ENCODE measurements at places on chromosomes 1 and 21. TPM values are rescaled to one million over a fixed set of nuclear protein-coding genes. Genes with fewer than 3 reads are reported as not detected.

SMPDL3B gene
- 2.7 TPM for total RNA-seq

SLC35F3 gene
- 0.72 TPM for total RNA-seq

CA6 gene
- 1.0 TPM for total RNA-seq

PRKAA2 gene
- 81.1 TPM for total RNA-seq

GBP5 gene
- total RNA-seq, result 0.72 TPM

IFFO2 gene
- total RNA-seq, result 8.6 TPM

SELENON gene
- total RNA-seq, result 29.5 TPM

GJA9 gene
- not detected for total RNA-seq

CFAP141 gene
- total RNA-seq, result not detected

MPL gene
- total RNA-seq, result not detected

COL24A1 gene
- total RNA-seq, result 4.9 TPM

AKT3 gene
- 48.3 TPM for total RNA-seq

SOAT1 gene
- total RNA-seq, result 9.3 TPM

SPRR3 gene
- total RNA-seq, result 58.0 TPM

GNAT2 gene
- total RNA-seq, result 0.21 TPM

PHGDH gene
- total RNA-seq, result 58.2 TPM

GORAB gene
- total RNA-seq, result 20.2 TPM

GALE gene
- total RNA-seq, result 30.6 TPM

PLEKHN1 gene
- total RNA-seq, result 6.3 TPM

FAM131C gene
- 0.72 TPM for total RNA-seq

MTMR11 gene
- 21.0 TPM for total RNA-seq

CELSR2 gene
- 16.7 TPM for total RNA-seq

BMP8B gene
- 2.7 TPM for total RNA-seq

S1PR1 gene
- 28.9 TPM for total RNA-seq

ORC1 gene
- 1.7 TPM for total RNA-seq

LCE1D gene
- total RNA-seq, result not detected

PPIAL4G gene
- total RNA-seq, result not detected

CR1L gene
- total RNA-seq, result not detected

HTR6 gene
- total RNA-seq, result not detected

OR2G6 gene
- not detected for total RNA-seq

PLA2G2F gene
- total RNA-seq, result not detected

ADCY10 gene
- 0.21 TPM for total RNA-seq

SDC3 gene
- 26.0 TPM for total RNA-seq

OR2L3 gene
- 0.10 TPM for total RNA-seq

CD160 gene
- total RNA-seq, result not detected
